ENCODE measurements at places on chromosomes 7 and 10.

DNA sequence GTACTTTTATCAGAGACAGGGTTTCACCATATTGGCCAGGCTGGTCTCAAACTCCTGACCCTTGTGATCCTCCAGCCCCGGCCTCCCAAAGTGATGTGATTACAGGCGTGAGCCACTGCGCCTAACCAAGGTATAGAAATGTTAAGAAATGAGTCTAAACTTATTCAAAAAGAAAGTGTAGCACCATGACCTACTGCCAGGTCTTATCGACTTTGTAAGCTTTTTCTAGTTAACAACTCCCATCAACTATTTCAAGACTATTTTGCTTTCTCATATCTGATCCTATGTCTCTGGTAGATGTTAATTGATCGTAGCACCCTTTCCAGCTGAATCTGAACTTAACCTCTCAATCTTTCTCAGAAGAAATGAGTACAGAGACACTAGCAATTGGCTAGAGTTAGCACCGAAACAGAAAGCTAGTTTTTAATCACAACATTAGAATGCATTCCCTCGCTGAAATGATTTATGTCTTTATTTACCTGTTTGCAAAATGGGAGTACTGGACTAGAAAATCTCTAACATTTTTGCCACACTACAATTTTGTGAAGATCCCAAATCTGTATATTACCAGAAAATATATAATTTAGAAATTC lies 114.0 kb upstream of the HGF start:
- no peak for DNase-seq

DNA sequence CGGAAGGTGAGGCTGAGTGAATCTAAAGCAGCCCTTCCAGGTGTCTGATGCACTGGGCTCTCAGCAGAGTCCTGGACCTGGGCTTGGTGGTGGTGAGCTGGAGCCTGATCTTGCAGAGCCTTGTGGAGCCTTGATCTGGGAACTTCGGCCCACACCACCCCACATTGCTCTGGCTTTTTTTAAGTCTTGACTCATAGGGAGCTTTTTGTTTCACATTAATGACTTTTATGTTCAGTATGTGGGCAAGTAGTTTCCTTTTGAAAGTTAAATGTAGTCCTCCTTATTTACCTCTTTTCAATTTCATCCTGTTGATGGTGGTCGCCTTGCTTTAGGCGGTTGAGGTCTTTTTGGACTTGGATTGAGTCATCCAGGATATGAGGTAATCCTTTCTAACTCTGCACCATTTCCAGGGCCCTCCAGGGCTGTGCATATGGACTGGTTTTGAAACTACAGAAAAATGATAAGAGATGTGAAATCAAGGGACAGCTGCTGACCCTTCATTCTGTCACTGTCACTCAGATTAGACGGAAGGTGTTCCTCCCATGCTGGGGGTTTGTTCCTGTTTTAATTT lies 2.9 kb upstream of the NRAP start:
- no peak for DNase-seq

DNA sequence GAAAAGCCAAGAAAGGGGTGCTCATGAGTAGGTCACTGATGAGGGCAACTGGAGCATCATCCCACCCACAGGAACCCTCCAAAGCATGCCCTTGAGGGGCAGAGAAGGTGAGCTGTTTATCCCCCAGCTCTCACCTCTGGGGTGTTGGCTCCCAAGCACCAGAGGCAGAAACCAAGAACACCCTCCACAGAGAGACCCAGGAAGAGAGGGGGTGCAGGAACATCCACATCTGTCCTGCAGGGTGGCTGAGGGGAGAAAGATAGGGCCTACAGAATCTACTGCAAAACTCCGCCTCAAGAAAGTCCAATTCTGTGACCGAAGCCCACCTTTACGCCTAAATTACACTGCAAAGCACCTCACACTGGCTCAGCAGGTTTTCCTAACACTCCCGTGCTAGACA lies 40.1 kb downstream of the GPAM start:
- DNase-seq = no peak

DNA sequence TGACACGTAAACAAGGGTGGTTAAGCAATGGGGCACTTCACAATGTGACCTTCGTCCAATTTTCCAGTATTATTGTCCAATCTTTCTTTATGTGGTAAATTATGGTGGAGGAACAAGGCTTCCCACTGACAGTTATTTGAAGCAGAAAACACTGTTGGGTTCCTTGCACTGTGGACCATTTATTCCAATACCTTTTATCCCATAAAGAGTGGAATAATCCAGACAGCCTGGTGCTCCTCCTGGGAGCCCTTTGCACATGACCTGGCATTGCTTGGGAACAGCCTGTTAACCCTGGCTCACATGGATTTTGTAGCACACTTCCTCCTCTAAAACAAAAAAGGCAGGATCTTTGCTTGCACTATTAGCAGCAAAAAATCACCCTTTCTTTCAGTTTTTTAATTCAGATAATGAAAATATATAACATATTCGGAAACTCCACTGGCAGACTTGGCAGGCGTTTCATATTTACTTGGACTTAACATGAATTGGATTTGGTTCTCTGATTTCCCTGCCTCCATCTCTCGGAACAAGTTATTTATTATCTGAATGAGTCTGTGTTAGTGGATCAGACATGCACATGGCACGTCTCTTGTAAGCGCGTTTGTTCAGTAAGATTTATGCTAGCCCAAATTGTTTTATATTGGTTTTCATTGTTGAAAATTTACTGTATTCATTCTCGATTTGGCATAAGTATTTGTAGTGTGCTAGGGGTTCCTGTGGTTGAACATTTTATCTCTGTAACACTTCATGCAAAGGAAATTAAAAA lies 59.3 kb downstream of the BMPER start:
- no peak for DNase-seq

GRCh38 chr7:134785842-134786241 lies 6.4 kb downstream of the CALD1 start:
- no peak for DNase-seq

DNA sequence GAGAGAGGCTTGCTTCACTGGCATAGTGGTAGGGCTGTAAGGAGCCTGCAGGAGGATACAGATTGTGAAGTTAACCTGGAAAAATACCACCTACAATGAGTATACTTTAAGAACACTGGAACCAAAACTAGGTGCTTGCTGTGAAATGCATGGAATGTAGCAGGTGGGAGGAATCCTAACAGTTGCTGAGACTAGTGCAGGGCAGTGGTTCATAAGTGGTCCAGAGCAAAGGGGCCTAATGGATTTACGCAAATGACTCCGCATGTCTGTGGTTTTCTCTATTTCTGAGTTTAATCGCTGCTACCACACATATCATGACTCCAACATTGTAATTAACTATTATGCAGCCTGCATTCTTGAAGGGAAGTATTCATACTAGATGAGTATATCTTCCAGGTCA lies 218.4 kb downstream of the CHRM2 start:
- no peak for DNase-seq

All from activated CD8-positive, alpha-beta memory T cell treated with anti-CD3 and anti-CD28 coated beads for 1 hour (primary cell).